ENCODE measurements at places on chromosomes 1 and 21. TPM values are rescaled to one million over a fixed set of nuclear protein-coding genes. Genes with fewer than 3 reads are reported as not detected.

The S100A7 gene
- total RNA-seq = not detected

The FCRL6 gene
- not detected for total RNA-seq

The PROX1 gene
- total RNA-seq = 0.26 TPM

The LENEP gene
- total RNA-seq = not detected

The AADACL3 gene
- total RNA-seq = not detected

The GOLT1A gene
- total RNA-seq = not detected

The SLC25A44 gene
- 5.5 TPM for total RNA-seq

The PDE9A gene
- not detected for total RNA-seq

The S100A12 gene
- total RNA-seq = not detected

The C1orf167 gene
- total RNA-seq = 0.63 TPM
